ENCODE measurements at places on chromosomes 11 and 22.

GRCh38 chr11:103070142-103070541 is 21.8 kb downstream of the DCUN1D5 start:
- DNase-seq = no peak

DNA sequence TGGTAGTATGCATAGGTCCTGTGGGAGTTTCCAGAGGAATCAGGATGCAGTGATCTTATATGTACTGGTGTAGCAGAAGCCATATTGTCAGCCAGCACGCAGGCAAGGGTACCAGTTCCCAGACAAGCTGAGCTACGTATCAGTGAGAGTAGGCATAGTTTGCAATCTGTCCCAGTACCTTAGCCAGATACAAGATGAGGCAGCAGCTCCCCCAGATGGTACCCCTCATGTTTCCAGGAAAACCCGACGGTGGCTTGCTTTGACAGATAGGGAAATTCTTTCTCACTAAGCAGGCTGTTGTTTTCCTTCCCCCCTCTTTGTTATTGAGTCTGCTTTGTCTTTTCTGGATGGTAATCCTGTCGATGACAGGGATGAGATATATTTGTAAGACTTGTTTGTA is 109.7 kb upstream of the RRM1 start:
- no peak for DNase-seq

- DNase-seq = peak; percentile 88
Measured at GRCh38 chr11:118608360-118609227, 1.2 kb downstream of the PHLDB1 start.

GRCh38 chr22:43312608-43313007 is 30.6 kb downstream of the SCUBE1 start:
- no peak for DNase-seq

GRCh38 chr22:38072322-38073149 is 11.4 kb downstream of the SLC16A8 start:
- no peak for DNase-seq

GRCh38 chr11:13761716-13762115 is 93.2 kb downstream of the FAR1 start:
- peak; percentile 8 for DNase-seq

DNA sequence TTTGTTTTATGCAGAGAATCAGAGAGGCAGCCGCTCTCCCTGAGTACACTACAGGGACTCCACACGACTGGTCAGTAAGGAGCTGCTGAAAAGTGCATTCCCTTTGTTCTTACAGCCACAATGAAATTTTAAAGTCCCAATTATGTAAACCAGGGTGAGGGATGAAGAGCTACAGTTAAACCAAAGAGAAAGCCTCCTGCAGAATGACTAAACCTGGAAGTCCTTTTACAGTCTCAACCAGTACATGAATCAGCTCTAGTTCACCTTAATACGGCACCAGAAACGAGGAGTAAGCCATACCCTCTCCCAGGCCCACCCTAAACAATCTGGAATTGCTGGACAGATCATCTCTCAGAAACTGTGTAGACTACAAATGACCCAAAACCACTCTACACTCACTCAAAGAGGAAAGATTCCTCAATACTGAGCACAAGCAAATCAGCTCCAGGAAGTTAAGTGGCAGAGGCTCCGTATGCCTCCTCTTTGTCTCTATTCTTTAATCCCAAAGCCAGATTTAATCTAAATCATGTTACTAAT is 113.1 kb downstream of the RBFOX2 start:
- DNase-seq = no peak

DNA sequence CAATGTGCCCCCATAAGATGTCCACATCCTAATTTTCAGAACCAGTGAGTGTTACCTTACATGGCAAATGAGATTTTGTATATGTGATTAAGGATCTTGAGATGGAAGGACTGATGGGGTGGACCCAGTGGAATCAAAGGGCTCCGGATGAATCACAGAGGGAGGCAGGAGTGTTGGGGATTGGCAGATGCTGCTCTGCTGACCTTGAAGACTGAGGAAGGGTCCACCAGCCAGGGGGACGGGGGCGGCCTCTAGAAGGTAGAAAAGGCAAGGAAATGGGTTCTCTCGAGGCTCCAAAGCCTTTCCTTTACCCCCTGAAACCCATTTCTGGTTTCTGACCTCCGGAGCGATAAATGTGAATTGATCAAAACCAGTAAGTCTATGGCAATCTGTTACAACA is 18.8 kb downstream of the TMEM218 start:
- no peak for DNase-seq

GRCh38 chr11:64148226-64148916 is 17.5 kb downstream of the MACROD1 start:
- peak; percentile 87 for DNase-seq

DNA sequence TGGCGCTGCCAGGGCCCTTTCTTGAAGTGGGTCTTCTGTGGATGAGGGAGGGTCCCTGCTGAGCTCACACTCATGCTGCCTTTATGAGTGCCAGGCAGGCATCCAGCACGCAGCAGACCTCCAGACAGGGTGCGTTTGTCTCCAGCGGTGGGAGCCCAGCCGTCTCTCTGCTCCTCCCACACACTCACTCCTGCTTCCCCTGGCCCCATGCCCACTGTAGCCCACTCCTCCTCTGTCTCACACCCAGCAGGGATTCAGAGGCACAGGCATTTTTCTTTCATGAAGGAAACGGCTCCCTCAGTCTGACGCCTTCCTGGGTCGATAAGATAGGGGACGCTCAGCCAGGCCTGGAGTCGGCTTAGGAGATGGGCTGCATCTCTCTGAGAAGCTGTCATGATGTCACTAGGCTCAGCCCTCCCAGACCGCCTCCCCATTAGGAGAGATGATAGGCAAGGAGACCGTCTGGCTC is 183.9 kb upstream of the NCAM1 start:
- no peak for DNase-seq

DNA sequence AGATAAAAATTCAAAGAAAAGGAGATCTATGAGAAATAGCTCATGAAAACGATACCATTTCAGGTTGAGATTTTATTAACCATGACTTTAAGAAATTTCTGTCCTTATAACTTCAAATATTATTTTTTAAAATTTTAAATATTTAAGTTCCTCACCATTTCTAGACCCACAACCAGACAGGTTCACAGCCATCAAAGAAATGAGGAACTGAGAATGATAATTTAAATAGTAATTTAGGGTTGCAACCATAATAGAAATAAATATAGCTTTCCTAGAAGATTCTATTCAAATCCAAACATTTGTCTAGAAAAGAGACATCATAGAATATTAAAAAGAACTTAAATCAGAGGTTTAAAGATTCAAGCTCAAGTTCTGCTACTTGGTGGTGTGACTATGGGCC is 5.9 kb upstream of the VWA5A start:
- no peak for DNase-seq

DNA sequence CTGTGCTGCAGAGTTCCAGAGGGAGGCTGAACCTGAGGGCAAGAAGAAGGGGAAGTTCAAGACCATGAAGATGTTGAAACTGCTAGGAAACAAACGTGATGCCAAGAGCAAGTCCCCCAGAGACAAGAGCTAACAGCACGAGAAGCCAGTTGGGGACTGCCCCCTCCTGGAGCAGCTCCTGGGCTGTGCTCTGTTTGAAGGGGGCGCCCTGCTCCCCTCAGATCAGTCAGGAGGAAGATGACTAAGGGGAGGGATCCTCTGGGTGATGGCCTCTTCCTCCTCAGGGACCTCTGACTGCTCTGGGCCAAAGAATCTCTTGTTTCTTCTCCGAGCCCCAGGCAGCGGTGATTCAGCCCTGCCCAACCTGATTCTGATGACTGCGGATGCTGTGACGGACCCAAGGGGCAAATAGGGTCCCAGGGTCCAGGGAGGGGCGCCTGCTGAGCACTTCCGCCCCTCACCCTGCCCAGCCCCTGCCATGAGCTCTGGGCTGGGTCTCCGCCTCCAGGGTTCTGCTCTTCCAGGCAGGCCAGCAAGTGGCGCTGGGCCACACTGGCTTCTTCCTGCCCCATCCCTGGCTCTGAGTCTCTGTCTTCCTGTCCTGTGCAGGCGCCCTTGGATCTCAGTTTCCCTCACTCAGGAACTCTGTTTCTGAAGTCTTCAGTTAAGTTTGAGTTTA is 12.6 kb downstream of the C22orf23 start:
- DNase-seq = no peak

DNA sequence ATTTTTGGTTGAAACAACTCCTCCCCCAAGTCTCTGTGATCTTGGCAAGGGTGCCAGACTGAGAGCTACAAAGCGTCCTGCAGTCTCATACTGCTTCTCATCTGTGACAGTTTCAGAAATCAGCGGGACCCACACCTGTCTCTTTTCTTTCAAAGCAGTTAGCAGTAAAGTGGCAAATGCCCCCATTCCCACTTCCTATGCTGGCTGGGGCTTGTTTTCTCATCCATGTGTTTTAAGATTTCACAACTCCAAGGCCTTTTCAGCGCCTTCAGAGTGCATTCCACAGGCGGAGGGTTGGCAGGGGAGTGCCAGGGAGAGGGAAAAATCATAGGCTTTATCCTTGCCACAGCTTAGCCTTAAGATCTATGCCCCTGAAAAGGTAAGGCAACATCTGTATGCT is 493.5 kb downstream of the OPCML start:
- DNase-seq = no peak

- DNase-seq = no peak
Measured at GRCh38 chr11:761526-762108, 14.4 kb downstream of the TALDO1 start.
